ENCODE measurements at places on chromosomes 2 and 18.

DNA sequence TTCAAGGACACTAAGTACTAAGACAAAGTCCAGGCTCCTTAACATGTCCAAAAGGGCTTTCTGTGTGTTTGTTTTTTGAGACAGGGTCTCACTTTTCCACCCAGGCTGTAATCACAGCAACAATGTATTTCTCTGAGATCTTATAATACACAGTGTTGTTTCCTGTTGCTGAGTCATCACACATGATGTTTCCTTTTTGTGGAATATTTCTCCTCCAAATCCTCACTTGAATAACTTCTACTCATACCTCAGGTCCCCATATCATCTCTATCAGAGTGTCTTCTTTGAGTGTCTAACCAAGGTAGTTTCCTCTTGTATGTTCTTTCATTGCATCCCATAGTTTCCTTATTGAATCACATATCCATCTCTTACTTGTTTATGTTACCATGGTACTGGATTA is 632.0 kb upstream of the PIK3C3 start:
- DNase-seq: no peak

GRCh38 chr2:216761133-216761532 is 65.8 kb upstream of the IGFBP5 start:
- DNase-seq: no peak

- no peak for DNase-seq
These were observed 174.8 kb upstream of the EPAS1 start for GRCh38 chr2:46122318-46122976.

GRCh38 chr2:239715606-239716005 is 309.5 kb downstream of the NDUFA10 start:
- no peak for DNase-seq

- DNase-seq: no peak
These were observed 286.6 kb downstream of the DPP10 start for GRCh38 chr2:114729026-114729425.

GRCh38 chr18:69143084-69143483 is 257.6 kb upstream of the DOK6 start:
- no peak for DNase-seq

DNA sequence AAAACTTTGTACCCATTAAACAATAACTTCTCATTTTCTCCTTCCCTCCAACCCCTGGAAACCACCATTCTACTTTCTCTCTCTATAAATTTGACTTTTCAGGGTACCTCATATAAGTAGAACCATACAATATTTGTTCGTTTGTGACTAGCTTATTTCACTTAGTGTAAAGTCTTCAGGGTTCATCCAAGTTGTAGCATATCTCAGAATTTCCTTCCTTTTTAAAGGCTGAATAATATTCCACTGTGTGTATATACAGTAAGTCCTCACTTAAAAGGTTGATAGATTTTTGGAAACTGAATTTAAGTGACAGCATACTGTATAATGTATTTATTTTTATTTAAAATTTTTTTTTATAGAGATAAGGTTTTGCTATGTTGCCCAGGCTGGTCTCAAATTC is 13.9 kb downstream of the CASP10 start:
- DNase-seq: no peak

All from stimulated activated CD4-positive, alpha-beta T cell treated with anti-CD3 and anti-CD28 coated beads, Interleukin-1b, Interleukin-23, amount 100 ng/mL, for 1 hour (primary cell).